ENCODE measurements at places on chromosomes 6 and 20.

DNA sequence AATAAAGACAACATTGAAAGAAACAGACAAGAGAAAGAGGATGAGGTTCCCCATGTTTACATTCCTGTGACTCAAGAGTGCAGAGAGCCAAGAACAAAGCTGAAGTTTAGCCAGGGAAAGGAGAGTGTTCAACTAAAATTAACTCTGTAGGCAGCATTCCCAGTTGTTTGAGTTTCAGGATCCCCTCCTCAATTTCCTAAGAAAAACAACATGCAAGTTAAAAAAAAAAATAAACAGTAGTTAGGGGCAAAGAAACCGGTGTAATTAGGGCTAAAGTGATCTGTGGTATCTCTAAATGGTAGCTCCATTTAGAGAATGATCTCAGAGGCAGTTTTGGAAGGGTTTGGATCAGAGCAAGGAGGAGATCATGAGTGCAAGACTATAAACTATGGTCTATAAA, 30.9 kb upstream of the RAB23 start:
- DNase-seq, result no peak

DNA sequence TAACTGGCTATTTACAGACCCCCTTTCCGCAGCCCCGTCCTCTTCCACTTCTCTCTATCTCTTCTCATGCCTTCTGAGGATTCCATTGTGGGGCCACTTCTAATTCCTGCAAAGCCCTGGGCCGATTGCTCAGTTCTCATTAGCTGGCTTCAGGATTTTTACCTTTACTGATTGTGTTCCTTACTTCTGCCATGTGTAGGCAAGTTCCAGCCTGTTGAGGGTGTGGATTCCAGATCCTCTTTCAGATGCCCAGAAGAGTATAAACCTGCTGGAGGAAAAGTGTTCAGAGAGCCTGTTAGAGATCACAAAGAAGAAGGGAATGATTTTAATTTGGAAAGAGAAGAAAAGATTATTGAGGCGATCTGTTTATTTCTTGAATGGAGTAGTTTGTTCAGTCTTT, 5.4 kb downstream of the DSE start:
- no peak for DNase-seq

DNA sequence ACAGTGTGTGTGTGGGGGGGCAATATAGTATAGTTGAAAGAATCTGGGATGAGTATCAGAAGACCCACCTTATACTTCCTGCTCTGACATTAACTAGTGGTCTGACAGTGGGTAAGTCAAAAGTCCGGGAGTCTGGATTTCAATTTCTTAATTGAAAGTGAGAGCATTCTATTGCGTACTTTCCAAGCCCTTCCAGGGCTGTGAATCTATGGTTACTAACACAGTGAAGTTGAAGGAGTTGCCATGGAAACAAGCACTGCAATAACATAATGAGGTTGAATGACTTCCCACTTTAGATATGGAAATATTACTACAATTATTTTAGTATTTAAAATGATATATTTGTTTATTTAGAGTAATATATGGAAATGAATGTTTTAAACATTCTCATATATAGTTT, 80.2 kb downstream of the MLIP start:
- peak; percentile 68 for DNase-seq

GRCh38 chr6:79421707-79422484, 115.3 kb downstream of the LCA5 start:
- peak; percentile 98 for DNase-seq

DNA sequence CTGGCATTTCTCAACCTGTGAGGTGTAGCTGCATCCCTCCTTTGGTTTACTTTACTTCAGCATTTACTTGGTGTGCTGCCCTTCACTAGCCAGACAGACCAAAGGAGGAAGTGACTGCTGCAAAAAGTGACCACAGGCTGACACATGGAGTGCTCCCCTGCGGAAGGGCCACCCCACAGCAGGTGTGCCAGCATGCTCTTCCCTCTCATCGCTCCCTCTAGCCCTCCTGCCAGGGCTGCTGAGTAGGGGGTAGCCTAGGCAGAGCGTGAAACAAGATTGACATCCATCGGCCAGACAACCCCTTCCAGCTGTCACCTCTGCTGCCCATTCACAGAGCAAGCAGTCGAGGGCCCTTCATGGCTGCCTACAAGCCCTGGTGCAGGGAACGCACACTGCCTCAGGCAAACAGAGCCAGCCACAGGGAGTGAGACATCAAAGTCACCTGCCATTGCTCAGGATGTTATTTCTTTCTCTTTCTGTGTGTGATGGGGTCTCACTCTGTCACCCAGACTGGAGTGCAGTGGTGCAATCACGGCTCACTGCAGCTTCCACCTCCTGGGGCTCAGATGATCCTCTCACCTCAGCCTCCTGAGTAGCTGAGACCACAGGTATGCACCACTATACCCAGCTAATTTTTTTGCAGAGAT, 102.0 kb upstream of the RPS6KA2 start:
- DNase-seq, result no peak

All from brain microvascular endothelial cell (primary cell).